ENCODE measurements at places on chromosomes 12 and 14.

GRCh38 chr14:65403231-65403630 is 9.3 kb upstream of the FUT8 start:
- no peak for DNase-seq

- DNase-seq = no peak
Observed at GRCh38 chr12:49702676-49703215, 4.5 kb downstream of the FMNL3 start.

GRCh38 chr14:83744224-83744623 is 1785.7 kb upstream of the FLRT2 start:
- DNase-seq = no peak

- DNase-seq = no peak
Observed at GRCh38 chr12:65879878-65880277, 55.6 kb downstream of the HMGA2 start.

DNA sequence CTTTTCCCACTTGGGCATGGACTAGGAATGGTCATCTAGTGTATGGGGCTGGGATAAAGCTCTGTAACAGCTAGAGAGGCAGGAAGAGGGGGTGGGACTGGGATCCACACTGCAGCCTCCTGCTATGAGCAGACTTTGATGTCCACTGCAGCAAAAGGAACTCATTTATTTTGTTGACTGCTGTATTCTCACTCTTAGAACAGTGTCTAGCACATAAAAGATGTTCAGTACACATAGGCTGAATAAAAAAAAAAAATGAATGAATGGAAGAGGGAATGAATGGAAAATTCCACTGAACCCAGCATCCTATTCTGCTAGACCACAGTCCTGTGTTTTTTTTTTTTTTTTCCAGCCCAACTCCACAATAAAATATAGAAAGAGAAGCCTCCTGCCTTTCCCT is 106.2 kb upstream of the NOS1 start:
- no peak for DNase-seq

- no peak for DNase-seq
Observed at GRCh38 chr14:102215576-102216250, 76.0 kb downstream of the WDR20 start.
